ENCODE measurements at places on chromosomes 1 and 21.
A peak's percentile ranks its signal among the peaks of the same experiment; 100 is the strongest.

DNA sequence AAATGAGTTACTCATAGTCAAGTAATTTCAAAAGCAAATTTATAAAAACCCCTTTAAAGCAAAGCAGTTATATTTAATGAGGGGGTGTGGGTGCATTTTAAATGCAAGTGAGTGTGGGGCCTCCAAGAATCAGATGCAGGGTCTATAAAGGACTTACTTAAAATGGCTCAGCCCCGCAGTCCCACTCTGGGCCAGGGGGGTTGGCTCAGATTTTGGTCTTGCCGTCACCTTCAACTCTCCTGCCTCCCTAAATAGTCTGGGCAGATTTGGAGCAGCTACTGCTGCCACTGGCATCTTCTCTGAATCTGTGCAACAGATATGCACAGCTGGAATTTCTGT, 16.2 kb downstream of the AMPD2 start:
- DNase-seq, result no peak

GRCh38 chr1:235073968-235074522, 54.6 kb downstream of the TOMM20 start:
- DNase-seq, result no peak

- DNase-seq, result no peak
Observed at GRCh38 chr1:37478451-37478881, 4.1 kb downstream of the ZC3H12A start.

- peak; percentile 64 for DNase-seq
Observed at GRCh38 chr21:32389337-32390015, 3.3 kb downstream of the URB1 start.

DNA sequence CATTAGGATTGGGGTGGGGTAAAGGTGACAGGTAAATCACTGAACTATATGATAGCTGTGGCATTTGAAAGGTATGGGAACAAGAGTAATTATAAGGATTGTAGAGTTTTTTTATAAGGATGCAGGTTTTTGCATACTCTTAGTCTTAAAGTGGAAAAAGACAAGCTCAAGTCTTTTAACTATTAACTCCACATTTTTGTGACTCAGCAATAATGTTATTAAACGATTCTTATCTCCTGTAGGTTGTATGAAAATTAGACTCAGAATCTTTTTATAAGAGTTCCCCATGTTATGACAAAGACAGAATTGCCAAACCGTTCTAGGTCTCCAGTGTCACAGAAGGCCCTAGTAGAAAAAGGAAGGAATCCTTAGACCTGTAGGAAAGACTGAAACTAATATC, 49.9 kb upstream of the TTLL7 start:
- DNase-seq, result no peak
